ENCODE measurements at places on chromosomes 12 and 14. TPM values are rescaled to one million over a fixed set of nuclear protein-coding genes. Genes with fewer than 3 reads are reported as not detected.
A peak's percentile ranks its signal among the peaks of the same experiment; 100 is the strongest.

The HOXC9 gene
- not detected for total RNA-seq

The DACT1 gene
- total RNA-seq, result not detected

The FLVCR2 gene
- total RNA-seq, result 2.1 TPM

The NINJ2 gene
- 7.4 TPM for total RNA-seq

The HOXC12 gene
- total RNA-seq, result not detected

The MYO1H gene
- total RNA-seq, result not detected

The MYF5 gene
- total RNA-seq, result not detected

The BEGAIN gene
- total RNA-seq, result 1.8 TPM

The C14orf132 gene
- 0.20 TPM for total RNA-seq

The KLRB1 gene
- 13.0 TPM for total RNA-seq

- H3K27ac ChIP-seq, result peak overlapping the region; percentile 86
- H3K4me1 ChIP-seq, result peaks cover 40% of the 10 kb centered on the region
- H3K27me3 ChIP-seq, result no peaks in the 10 kb centered on the region
- H3K36me3 ChIP-seq, result no peaks in the 10 kb centered on the region
- H3K4me3 ChIP-seq, result peak overlapping the region; percentile 65
Measured at GRCh38 chr12:47316609-47317049, 236.9 kb upstream of the AMIGO2 start.

DNA sequence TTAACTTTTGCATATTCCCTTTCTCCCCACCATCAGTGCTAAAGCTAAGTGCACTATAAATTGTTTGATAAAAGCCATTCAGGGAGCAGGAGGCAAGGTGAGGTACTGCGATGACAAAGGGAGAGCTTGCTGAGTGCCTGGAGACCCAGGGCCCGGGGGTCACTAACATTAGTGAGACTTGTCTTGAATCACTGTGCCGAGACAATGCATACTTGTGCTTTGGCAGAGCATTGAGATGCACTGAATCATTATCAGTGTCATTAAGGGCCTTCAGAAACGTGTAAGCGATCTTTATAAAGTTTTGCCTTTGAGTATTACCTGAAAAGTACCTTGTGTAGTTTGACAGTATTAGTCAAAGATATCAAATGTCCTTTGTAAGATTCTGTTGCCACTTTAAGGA is 447.5 kb downstream of the PCNX1 start:
- no peak for DNase-seq
- no peaks in the 10 kb centered on the region for H3K27me3 ChIP-seq
- peaks cover 19% of the 10 kb centered on the region for H3K4me1 ChIP-seq
- H3K4me3 ChIP-seq, result no peak overlapping the region
- peaks cover 68% of the 10 kb centered on the region for H3K36me3 ChIP-seq
- H3K27ac ChIP-seq, result no peak overlapping the region

DNA sequence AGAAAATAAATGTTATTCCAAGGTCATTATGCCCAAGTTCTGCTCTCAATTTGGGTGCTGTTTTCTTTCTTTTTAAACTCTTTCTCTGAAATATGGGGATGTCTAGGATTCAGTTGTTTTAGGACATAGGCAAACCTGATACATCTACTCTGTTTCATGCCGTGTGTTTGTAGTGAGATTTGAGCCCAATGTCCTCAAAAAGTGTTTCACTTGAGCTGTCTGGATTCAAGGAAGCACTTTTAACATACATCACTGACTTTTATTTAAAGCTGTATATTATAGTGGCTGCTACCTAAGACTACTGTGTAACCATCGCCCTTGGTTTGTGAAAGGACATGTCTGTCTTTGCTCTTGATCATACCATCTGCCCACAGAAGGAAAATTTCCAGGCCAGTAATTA is 709.3 kb upstream of the STXBP6 start:
- H3K27ac ChIP-seq, result no peak overlapping the region
- no peak overlapping the region for H3K4me3 ChIP-seq
- no peaks in the 10 kb centered on the region for H3K4me1 ChIP-seq
- DNase-seq, result no peak
- no peaks in the 10 kb centered on the region for H3K36me3 ChIP-seq

GRCh38 chr14:56005191-56006053 is 112.8 kb upstream of the PELI2 start:
- peaks cover 32% of the 10 kb centered on the region for H3K4me1 ChIP-seq
- H3K27me3 ChIP-seq, result peaks cover 52% of the 10 kb centered on the region
- peak overlapping the region; percentile 81 for H3K27ac ChIP-seq
- no peak overlapping the region for H3K4me3 ChIP-seq

DNA sequence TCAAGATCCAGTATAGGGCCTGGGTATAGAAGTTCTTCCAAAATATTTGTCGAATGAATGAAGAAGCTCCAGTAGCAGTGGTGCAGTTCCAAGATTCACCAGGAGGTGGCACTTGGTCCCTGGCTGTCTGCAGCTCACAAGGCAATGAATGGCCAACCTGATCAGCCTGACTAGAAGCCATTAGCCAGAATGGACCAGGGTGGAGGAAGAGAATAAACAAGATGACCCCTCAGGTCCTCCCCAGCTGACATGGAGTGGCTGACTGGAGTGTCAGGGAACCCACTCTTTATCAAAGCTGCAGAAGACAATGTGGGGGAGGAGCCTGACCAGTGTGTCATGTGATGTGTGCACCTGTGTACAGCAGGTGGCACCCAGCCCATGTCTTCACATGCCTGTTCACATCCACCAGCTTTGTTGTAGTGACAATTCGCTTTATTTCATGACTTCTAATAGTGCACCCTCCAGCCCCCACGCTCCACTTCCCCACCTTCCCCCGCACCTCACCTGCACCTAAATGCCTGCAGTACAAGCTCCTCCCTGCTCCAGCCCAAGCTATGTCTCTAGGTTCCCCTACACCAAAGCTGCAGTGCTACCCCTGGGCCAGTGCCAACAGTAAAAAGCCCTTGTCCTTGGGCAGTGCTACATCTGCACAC is 3.0 kb downstream of the LTBP2 start:
- peaks cover 34% of the 10 kb centered on the region for H3K27me3 ChIP-seq
- H3K36me3 ChIP-seq, result no peaks in the 10 kb centered on the region
- H3K4me3 ChIP-seq, result no peak overlapping the region
- no peak overlapping the region for H3K27ac ChIP-seq

DNA sequence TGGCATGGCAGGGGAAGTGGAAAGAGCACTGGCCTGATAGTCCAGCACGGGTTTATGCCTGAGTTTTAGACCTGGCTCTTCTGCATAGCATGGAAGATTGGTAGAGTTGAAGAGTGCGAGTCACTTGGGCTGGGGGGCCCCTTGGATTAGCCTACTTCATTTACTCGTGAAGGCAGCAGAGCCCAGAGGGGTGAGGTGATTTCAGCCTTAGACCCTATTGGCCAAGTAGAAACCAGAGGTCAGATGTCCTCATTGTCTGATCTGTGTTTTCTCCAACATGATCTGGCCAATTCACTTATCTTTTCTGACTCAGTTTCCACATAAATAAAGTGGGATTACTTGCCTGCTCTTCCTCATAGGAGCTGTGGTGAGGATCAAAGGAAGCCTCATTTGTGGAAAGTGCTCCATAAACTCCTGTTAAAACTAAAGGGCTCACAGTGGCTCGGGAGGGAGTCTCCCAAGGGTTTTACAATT is 1.9 kb downstream of the PLEKHG3 start:
- H3K36me3 ChIP-seq, result peaks cover 9% of the 10 kb centered on the region
- peak overlapping the region; percentile 67 for H3K4me3 ChIP-seq
- no peak overlapping the region for H3K27ac ChIP-seq
- H3K27me3 ChIP-seq, result peaks cover 49% of the 10 kb centered on the region

- DNase-seq, result no peak
- H3K4me3 ChIP-seq, result no peak overlapping the region
- no peaks in the 10 kb centered on the region for H3K27me3 ChIP-seq
Measured at GRCh38 chr12:24909667-24910066, 39.2 kb downstream of the BCAT1 start.

DNA sequence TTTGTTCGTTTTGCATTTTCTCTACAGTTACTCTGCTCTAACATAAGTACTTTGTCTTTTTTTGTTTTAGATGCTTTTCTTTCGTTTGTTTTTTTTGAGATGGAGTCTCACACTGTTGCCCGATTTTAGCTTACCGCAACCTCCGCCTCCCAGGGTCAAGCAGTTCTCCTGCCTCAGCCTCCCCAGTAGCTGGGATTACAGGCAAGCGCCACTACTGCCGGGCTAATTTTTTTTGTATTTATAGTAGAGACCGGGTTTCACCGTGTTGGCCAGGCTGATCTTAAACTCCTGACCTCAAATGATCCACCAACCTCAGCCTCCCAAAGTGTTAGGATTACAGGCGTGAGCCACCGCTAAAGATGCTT is 2.7 kb downstream of the DIP2B start:
- H3K4me1 ChIP-seq, result peaks cover 47% of the 10 kb centered on the region
- H3K27me3 ChIP-seq, result no peaks in the 10 kb centered on the region
- H3K36me3 ChIP-seq, result no peaks in the 10 kb centered on the region
- H3K27ac ChIP-seq, result no peak overlapping the region
- no peak overlapping the region for H3K4me3 ChIP-seq
- DNase-seq, result no peak

DNA sequence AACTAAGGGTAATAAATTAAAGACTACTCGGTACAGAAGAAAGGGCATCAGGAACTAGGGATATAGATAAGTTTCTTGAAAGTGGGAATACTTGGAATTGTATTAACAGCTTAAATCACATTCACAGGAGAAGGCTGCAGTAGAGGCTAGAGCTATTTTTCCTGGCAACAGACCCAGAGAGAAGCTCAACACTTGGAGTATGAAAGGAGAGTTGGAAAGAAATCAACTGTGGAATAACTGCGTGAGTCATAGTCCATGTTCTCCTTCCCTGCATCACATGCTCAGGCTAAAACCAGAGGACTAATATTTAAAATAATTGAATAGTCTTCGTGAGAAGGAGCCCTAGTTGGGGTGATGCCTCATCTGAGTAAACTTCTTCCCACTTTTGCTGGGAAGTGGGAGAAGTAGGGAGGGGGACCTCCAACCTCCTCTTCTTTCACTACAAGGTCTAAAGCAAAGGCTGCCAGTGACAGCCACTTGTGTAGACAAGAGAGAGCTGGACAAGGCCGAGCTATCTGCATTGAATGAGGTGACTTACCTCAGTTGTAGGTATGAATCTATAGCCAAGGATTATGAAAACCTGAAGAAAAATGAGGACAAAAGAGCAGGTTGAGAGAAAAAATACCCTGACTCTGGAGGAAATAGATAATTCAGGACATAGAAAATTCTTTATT is 32.7 kb downstream of the DYRK2 start:
- H3K27me3 ChIP-seq, result peaks cover 2% of the 10 kb centered on the region
- no peak for DNase-seq
- no peak overlapping the region for H3K27ac ChIP-seq
- H3K36me3 ChIP-seq, result peaks cover 5% of the 10 kb centered on the region

GRCh38 chr12:57693659-57694458 is at the start of gene OS9:
OS9 (plus strand) TSS chr12:57694132; CDS start chr12:57694162, 30 bp downstream.
- H3K27me3 ChIP-seq, result peaks cover 15% of the 10 kb centered on the region
- H3K4me3 ChIP-seq, result no peak within 1 kb of the TSS
- peaks cover 3% of the 10 kb centered on the region for H3K4me1 ChIP-seq
- no peak within 1 kb of the TSS for H3K27ac ChIP-seq
- peak; percentile 99 for DNase-seq

DNA sequence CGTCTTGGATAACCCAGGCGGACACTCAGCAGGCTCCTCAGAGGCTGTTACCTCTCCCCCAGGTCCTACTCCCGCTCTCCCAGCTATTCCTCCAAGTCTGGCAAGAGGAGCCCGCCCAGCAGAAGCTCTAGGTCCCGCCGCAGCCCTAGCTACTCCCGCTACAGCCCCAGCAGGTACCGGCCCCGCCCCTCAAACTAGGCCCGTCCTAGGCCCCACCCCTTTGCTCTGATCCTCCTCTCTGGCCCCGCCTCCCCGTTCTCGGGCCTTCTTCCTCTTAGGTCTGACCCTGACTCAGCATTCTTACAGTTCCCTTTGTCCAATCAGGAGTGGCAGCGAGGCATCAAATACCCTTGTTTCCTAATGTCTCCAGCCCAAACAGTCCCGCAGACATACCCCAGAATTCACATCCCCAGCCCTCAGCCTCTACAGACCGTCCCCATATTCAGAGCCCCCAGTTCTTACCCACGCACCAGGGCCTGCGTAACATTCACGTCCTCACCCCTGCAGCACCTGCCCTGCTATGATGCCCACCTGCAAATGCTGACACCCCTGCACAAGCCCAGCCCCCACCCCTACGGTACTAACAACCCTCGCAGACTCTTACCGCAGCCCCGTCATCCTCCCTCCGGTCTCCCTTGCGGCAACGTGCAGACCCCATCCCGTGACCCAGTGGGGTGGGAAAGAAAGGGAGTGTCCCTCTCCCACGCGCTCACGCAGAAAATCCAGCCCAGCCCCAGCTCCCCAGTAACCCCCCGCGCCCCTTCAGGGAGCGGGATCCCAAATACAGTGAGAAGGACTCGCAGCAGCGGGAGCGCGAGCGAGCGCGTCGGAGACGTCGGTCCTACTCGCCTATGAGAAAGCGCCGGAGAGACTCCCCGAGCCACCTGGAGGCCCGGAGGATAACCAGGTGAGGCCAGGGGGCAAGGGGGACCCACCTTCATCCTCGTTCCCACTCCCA is 25.0 kb upstream of the HSPB8 start:
- no peaks in the 10 kb centered on the region for H3K36me3 ChIP-seq
- no peak overlapping the region for H3K27ac ChIP-seq
- DNase-seq, result no peak
- no peak overlapping the region for H3K4me3 ChIP-seq
- peaks cover 3% of the 10 kb centered on the region for H3K27me3 ChIP-seq
- no peaks in the 10 kb centered on the region for H3K4me1 ChIP-seq

GRCh38 chr14:91402771-91403600 is 14.6 kb downstream of the CCDC88C start:
- peak; percentile 56 for DNase-seq
- H3K4me1 ChIP-seq, result peaks cover 87% of the 10 kb centered on the region
- peak overlapping the region; percentile 78 for H3K27ac ChIP-seq
- H3K36me3 ChIP-seq, result peaks cover 47% of the 10 kb centered on the region
- H3K4me3 ChIP-seq, result peak overlapping the region; percentile 54

GRCh38 chr14:73162251-73162650 is 25.9 kb downstream of the PSEN1 start:
- DNase-seq, result no peak
- no peaks in the 10 kb centered on the region for H3K27me3 ChIP-seq

GRCh38 chr14:89586258-89587135 is 169.5 kb upstream of the FOXN3 start:
- peak; percentile 70 for DNase-seq
- H3K4me3 ChIP-seq, result no peak overlapping the region
- peak overlapping the region; percentile 8 for H3K27ac ChIP-seq
- H3K27me3 ChIP-seq, result no peaks in the 10 kb centered on the region
- peaks cover 42% of the 10 kb centered on the region for H3K36me3 ChIP-seq
- peaks cover 25% of the 10 kb centered on the region for H3K4me1 ChIP-seq

GRCh38 chr14:54893151-54893760 is 9.4 kb downstream of the GCH1 start:
- H3K27me3 ChIP-seq, result no peaks in the 10 kb centered on the region
- no peak overlapping the region for H3K4me3 ChIP-seq
- H3K4me1 ChIP-seq, result peaks cover 47% of the 10 kb centered on the region
- no peak overlapping the region for H3K27ac ChIP-seq
- DNase-seq, result no peak

All from activated CD8-positive, alpha-beta memory T cell treated with anti-CD3 and anti-CD28 coated beads, Interleukin-2, amount 10 ng/mL, durations not matched to agents 7 days and 5 days (primary cell).